ENCODE measurements at places on chromosomes 3 and 15. TPM values are rescaled to one million over a fixed set of nuclear protein-coding genes. Genes with fewer than 3 reads are reported as not detected.
A peak's percentile ranks its signal among the peaks of the same experiment; 100 is the strongest.

SLC6A1 gene
- total RNA-seq, result not detected

C3orf85 gene
- total RNA-seq, result not detected

AADACL2 gene
- not detected for total RNA-seq

WDR82 gene
- 110 TPM for total RNA-seq

DUOX2 gene
- total RNA-seq, result 0.19 TPM

GRCh38 chr15:93162560-93162959, 73.5 kb upstream of the RGMA start:
- DNase-seq, result no peak

GRCh38 chr3:108387063-108387462, 90.7 kb downstream of the HHLA2 start:
- DNase-seq, result no peak

- DNase-seq, result no peak
Observed at GRCh38 chr15:58463815-58464650, 32.2 kb downstream of the LIPC start.

DNA sequence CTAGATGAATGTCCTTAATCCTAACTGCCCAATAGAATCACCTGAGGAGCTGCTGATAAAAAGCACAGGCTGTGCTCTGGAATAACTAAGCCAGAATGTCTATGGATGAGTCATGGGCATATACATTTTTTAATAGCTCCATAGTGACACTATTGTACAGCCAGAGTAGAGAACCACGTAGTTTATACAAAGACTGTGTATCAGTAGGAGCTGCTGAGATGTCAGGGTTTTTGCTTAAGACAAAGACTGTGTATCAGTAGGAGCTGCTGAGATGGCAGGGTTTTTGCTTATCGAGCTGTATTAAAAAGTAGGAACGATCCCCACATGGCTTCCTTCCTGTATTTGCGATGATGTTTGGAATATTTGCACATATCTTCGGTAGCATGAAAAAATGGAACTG, 137.4 kb downstream of the SV2B start:
- DNase-seq, result no peak

DNA sequence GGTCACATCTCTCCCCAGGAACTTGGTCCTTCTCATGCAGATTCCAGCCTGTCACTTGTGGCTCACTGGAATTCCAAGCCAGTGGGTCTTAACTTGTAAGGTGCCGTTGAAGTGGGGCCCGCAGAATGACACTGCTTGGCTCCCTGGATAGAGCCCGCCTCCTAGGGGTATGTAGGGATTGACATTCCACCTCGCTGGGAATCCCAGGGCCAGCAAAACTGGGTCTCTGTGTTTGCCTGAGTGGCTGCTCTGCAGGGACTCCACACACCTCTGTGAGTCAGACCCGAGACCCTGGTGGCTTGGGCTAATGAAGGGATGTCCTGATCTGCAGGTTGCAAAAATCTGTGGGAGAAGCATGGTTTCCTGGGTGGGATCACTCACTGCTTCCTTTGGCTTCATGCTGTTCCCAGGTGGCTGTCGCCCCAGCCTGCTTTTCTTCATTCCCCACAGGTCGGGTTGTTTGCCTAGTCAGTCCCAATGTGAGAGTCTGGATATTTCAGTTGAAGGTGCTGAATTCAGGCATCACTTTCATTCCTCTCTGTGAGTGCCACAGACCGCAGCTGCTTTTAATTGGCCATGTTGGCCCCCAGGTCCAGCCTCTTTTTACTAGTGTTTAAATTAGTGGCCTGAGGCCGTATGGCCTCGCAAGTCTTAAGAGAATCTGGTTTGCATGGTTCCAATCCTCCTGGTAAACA, 156.0 kb upstream of the TRIM42 start:
- no peak for DNase-seq

- DNase-seq, result no peak
Observed at GRCh38 chr3:126998728-126999127, 15.8 kb downstream of the PLXNA1 start.

DNA sequence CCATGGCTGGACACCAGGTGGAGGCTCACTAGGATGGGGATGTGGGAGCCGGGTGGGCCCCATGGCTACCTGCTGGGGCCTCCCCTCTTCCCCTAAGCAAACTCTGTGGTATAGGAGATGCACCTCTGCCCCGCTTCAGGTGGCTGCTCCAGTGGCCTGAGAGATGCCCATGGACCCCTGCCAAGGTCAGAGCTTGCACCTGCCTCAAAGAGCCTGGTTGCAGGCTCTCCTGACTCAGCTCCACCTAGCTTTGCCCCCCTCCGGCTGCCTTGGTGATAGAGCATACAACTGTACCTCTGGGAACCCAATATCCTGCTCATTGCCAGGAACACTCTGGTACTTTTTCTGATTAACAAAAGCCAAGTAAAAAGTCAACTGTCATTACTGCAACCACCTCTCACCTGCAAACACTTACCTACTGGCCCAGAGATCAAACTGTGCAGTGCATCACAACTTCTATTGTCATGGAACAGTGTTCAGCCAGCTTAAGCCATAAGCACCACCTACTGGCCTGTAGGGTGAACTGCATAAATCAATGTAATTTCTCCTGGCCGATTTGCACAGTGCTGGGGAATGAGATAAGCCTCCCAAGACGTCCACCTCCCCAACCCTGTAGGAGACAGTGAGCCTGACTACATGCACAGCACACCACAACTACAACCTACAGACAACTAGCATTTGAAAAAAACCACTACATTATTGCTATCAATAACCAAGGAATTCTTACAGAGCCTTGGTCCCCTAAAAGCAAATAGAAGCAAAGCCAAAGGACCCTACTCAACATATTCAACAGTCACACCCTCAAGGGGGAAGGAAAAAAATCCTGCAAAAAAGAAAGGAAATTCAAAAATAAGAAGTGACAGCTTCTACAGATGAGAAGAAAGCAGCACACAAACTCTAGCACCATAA, 352.4 kb upstream of the ARHGEF26 start:
- DNase-seq, result peak; percentile 57

GRCh38 chr3:52800079-52800478, 5.5 kb downstream of the ITIH3 start:
- DNase-seq, result no peak

DNA sequence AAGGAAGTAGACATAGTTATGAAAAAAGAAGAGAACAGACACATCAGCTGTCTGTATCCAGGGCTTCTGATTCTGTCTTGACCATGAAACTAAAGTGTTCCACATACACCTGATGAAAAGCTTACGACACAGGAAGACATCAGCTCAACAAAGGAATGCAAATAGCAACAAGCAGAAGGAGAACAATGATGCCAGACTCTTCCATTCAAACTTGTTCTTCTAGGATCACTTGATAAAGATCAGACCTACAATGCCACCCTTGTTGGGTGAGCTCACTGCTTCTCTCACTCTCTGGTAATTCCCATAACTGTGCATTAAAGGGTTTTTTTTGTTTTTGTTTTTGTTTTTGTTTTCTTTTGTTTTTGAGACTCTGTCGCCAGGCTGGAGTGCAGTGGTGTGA, 49.7 kb downstream of the GATM start:
- DNase-seq, result no peak

DNA sequence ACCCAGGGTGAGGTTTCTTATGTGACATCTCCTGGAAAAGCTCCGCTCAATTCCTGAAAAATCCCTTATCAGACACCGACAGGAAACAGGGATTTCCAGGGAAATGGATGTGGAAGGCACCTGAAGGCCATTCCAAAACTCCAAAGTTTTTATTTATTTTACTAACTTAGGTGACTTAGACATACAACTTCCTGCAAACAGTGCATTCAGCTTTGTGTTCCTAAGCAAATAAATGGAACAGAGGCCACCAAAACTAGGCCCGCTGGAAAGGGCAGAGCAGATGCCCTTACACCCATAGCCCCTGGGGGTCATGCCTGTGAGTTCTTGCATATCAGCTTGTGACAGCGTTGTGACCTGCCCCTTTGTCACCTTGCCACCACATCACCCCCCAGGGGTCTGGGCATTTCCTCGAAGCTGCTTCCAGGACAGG, 239.4 kb downstream of the XXYLT1 start:
- no peak for DNase-seq

DNA sequence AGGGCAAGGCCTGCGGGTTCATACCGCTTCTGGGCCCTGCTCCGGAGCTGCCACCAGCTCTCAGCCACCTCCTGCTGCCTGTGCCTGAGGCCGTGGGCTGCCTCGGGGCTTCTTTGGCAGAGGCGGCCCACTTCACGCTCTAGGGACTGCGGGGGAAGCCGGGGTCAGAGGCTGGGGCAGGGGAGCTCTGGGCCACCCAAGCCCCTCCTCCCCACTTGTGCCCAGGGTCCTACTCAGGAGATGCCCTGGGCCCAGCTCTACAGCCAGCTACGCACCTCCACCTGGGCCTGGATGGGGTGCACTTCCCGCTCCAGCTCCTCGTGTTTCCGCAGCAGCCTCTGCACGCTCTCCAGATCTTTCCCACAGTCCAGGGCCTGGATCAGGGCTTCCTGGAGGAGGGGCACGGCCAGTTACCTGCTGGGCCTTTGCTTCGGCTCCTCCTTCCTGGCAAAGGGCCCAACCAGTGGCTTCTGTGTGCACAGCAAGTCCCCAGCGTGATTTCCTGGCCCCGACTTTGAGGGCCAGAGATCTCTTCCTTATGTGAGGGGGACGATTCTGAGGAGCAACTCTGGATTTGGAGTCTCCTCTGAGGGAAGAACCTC, 24.0 kb downstream of the PLA2G4B start:
- DNase-seq, result no peak

DNA sequence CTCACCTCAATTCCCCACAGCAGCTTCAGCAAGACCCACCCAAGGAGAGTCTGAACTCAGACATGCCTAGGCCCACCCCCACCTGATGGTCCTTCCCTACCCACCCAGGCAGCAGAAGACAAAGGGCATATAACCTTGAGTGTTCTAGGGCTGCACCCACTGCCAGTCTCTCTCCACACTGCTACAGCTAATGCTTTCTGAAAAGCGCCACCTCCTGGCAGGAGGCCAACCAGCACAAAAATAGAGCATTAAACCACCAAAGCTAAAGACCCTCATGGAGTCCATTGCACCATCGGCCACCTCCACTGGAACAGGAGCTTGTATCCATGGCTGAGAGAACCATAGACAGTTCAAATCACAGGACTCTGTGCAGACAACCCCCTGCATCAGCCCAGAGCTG, 11.3 kb upstream of the RPL39L start:
- peak; percentile 81 for DNase-seq

All from activated CD4-positive, alpha-beta memory T cell treated with anti-CD3 and anti-CD28 coated beads for 36 hours (primary cell).